SK-MEL-5 (cell line): ENCODE measurements at places on chromosomes 13 and 19.

DNA sequence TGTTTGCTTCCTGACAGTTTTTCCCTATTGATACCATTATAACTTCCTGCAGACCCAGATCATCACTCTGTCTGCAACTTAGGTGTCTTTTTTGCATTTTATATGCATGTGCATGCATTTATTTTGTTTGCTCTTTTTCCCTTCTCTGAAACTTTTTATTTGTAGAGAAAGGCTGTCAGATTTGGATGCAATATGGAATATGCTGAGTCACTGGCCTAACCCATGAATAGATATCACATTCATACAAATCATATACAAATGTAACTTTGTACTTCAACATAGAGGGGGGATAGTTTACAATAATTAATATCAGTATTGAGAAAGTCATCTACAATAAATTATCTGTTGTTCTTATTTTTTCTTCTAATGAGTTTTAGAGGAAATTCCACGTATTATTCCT, 1465.0 kb downstream of the EFNB2 start:
- DNase-seq = no peak

DNA sequence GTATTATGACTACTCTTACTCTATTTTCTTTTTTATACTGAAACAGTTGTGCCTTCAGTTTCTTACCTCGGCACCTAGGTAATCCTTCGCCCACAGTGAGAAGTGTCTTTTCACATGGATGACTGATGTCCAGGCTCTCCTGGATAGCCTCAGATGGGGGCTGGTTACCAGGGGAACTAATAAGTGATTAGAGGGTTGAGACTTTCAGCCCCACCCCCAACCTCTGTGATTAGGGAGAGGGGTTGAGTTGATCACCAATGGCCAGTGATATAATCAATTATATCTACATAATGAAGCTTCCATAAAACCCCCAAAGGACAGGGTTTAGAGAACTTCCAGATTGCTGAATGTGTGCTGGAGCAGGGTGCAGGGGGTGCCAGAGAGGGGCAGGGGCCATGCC, 43.0 kb upstream of the GPR183 start:
- no peak for DNase-seq

- DNase-seq = peak; percentile 33
These were observed 300.7 kb upstream of the MIR17HG start for GRCh38 chr13:91046715-91047327.

- DNase-seq = no peak
These were observed 70.3 kb downstream of the DHRS12 start for GRCh38 chr13:51733374-51734298.

GRCh38 chr13:46484561-46484960, 68.4 kb upstream of the LRCH1 start:
- no peak for DNase-seq

- no peak for DNase-seq
These were observed 8.4 kb upstream of the COMP start for GRCh38 chr19:18799389-18799970.

DNA sequence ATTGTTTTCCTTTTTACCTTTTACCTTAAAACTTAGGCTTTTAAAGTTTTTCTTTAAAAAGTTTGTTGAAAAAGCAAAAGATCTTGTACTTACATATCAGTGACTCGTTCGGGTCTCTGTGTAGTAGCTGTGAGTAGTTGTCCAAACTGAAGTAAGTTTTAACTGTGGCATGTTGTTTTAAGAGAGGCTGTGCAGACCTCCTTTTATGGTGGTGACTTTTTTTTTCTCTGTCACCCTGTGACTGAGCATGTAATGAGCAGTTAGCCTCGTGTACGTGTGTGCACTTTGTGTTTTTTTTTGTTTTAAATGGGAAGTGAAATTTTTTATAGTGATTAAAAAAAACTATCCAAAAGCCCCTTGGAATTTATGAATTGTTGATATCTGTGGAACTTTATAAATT, at the start of gene GPR183:
Gene GPR183 (minus strand): TSS at position 153 of the 400 bp plus-strand sequence. CDS start 11,254 bp downstream, outside the sequence.
- no peak for DNase-seq

DNA sequence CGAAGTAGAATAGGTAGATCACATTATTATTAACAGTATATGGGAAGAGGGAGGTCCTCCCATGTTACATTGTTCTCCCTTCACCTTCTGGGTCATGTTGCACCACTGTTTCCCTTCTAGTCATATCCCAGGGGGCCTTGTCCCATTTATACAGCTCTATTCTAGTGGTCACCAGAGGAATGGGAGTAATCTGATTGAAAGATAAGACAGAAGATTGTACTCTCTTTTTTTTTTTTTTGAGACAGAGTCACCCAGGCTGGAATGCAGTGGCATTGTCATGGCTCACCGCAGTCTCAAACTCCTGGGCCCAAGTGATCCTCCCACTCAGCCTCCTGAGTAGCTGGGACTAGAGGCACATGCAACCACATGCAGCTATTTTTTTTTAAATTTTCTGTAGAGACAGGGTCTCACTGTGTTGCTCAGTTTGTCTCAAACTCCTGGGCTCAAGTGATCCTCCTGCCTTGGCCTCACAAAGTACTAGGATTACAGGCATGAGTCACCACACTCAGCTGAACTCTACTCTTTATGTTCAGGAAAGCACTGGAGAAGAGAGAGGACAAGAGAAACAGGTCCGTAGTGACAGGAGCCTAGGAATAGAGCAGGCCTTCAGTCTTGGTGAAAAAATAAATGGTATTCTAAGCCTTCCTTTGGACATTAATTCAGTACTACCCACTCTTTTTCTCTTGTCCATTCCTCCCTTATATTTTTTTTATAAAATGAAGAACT, 4.3 kb upstream of the ZNF529 start:
- DNase-seq = no peak

- DNase-seq = no peak
These were observed 47.2 kb upstream of the FAM124A start for GRCh38 chr13:51175021-51175420.
